ENCODE measurements at places on chromosomes 3 and 15.
A peak's percentile ranks its signal among the peaks of the same experiment; 100 is the strongest.

DNA sequence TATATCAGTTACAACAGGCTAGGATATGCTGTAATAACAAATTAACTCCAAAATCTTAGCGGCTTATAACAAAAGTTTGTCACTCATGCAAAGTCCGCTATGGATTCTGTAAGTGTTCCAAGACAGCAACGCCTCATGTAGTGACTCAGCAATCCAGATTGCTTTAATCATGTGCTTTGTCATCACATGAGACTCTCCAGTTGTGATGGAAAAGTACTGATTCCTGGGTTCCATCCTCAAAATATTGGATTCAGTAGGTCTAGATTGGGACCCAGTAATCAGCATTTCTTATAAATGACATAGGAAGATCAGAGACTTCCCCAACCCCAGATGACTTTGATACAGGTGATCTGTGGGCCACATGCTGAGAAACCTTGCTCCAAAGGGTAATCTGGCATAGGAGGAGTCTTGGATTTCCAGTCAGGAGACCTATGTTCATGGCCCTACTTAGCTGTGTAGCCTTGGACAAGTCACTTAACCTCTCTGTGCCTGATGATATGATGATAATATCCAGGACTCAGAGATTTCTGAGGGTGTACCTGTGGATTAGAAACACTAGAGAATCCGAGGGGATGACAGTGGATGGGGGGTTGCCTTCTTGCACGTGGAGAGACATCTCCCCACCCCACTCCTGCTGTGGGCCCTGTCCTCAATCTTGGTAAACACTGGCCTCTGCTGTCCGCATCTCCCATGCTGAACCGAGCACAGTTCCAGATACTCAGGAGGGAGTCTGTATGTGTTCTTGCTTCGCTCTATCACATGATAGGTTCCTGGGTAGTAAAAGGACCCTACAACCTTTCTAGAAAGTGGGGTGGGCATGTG, 65.5 kb downstream of the CORO2B start:
- no peak for DNase-seq

GRCh38 chr3:152289708-152290107, 21.0 kb downstream of the MBNL1 start:
- DNase-seq, result no peak

DNA sequence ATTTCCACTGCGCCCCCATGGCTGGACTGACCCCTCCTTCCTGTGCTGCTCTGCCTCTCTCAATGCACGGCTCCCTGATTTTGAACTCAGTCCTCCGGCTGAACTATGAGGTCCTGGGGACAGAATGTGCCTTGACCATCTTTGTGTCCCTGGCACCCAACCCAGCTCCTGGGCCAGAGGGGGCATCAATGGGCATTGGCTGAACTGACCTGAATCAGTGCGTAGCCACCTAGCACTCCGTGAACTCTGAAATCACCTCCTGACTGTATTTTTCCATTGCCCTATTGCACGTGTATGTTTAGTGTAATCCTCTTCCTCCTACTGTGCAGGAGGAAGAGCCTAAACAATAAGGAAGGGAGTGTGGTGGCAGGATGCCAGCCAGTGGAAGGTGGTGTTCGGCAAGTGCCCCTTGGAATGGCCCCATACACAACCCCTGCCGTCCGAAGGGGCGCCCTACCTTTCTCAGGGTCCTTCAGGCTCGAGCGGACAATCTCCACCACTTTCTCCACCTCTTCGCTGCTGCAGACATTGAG, 33.5 kb downstream of the BDH1 start:
- DNase-seq, result no peak

GRCh38 chr3:149414557-149415231, 37.2 kb upstream of the TM4SF1 start:
- DNase-seq, result no peak

- no peak for DNase-seq
Observed at GRCh38 chr3:171301002-171301401, 159.2 kb downstream of the TNIK start.

GRCh38 chr3:29099296-29099695, 181.6 kb upstream of the RBMS3 start:
- DNase-seq, result no peak

DNA sequence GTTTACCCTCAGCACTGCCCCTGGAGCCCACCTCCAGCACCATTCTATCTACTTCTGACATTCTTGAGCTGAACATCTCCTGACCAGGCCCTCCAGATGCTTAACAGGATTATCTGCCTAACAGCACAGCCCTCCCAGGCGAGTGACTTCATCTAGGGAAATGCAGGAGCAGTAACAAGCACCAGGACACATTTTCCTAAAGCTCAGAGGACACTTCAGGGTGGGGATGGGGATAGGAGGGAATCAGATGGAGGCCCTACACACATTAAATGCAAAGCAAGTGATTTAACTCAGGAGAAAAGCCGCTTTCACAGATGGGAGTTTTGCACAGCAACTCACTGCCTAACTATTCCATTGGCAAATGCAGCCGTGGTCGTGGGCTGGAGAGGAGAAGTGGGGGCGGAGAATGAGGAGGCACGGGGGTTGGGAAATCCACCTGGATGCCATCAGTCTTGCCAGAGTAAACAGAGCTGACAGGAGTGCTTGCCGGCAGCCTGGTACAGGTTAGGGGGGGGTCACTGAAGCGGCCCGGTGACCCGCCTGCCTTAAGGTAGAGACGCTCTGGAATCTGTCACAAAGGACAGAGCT, 21.3 kb upstream of the BNC1 start:
- no peak for DNase-seq

DNA sequence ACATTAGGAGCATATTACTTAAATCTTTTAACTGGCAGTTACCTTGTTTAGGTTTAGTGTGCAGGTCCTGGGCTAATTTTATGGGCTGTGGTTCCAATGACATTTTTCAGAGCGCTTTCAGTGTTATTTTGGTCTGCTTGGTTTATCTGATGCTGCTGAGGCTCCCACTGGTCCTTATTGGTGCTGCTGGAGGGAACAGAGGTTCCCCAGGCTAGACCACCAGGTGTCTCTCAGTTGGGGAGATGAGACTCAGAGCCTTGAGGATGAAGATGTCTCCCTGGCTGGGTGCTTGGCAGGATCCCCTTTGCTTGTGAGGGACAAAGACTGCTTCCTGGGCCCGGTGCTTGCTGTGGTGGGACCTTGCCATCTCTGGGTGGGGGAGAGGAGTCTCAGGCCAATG, 28.3 kb upstream of the TASOR start:
- DNase-seq, result no peak

DNA sequence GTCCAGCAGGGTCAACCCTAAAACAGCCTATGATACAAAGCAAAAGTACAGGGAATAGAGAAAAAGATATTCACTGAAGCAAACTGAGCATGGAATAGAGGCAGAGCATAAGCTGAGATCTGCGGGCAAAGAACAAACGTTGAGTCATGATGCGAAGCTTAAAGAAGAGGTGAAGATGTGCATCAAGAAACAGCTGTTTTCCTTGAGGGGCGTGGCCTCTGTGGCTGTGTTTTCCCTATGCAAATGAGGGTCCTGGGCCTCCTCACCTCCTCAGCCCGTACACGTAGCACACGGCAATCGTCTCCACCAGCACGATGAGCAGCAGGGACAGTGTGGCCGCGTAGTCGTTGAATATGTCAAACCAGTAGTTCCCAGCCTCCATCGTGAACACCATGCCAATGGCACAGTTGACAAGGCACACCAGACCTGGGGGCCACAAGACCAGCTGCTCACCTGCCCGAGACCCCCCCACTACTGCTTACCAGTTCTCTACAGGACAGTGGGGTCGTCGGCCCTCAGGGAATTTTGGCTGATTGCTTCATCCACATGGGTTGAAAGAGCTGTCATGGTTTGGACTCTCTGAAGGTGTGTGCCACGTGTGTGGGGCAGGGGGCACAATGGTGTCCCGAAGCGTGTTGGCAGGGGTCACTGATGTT, 33.6 kb downstream of the SLC6A20 start:
- no peak for DNase-seq

GRCh38 chr3:129794311-129795185, 99.0 kb downstream of the TMCC1 start:
- peak; percentile 78 for DNase-seq

- DNase-seq, result no peak
Observed at GRCh38 chr3:173737167-173737808, 339.7 kb downstream of the NLGN1 start.

Data from spinal cord (tissue), 10 donors.